ENCODE measurements at places on chromosomes 2 and 18.

GRCh38 chr2:8522687-8523086 lies 159.2 kb upstream of the ID2 start:
- DNase-seq = no peak

GRCh38 chr2:5777131-5777535 lies 84.9 kb downstream of the SOX11 start:
- no peak for DNase-seq

DNA sequence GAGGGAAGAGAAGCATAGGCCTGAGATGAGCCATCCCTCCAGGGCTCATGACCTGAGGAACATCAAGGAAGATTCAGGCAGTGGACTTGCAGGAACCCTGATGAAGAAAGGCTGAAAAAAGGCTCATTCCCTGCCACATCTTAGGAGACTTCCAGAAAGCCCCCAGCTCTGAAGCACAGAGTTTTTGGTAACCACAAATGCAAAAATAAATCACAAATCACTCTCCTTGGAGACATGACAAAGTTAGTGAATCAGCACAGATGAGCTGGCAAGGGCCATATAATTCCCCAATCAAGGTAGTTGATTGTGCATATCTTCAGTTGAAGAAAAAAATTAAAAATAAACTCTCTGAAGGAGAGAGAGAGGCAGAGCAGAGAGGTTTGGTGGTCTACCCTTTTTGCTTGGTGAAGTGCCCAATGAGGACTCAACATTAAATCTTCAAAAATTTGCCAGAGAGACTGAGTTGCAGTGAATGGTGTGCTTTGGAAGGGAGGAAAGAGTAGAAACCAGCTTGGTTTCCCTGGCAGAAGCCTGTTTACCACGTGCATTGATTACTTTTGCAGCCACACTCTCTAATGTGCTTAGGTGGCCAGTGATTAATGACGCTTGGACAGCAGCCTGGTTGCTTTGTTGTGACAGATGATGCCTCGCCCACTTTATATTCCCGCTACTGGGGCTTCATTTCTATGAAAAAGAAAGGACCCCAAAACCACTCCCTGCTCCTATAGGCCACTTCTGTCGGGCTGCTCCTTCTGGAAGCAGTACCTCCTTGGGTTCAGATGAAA lies 257.4 kb upstream of the SLC14A2 start:
- no peak for DNase-seq

- DNase-seq = no peak
Observed at GRCh38 chr18:3885209-3885792, 435.3 kb downstream of the TGIF1 start.

DNA sequence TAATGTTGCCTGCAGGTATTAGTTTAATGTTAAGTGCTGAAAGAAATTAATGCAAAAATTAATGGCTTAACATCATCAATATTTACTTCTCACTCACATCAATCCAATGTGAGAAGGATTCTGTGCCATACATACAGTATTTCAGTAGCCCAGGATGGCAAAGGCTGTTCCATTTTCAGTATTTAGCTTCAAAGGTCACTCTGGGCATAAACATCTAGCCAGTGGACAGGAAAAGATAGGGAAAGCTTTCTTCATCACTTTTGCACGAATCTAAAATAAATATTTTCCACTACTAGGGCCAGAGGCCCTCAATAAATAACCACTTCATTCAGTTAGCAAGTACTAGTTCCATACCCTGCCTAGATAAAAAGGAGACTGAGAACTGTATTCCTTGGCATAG lies 236.3 kb upstream of the VWC2L start:
- no peak for DNase-seq

GRCh38 chr18:46257366-46257765 lies 153.2 kb downstream of the HAUS1 start:
- no peak for DNase-seq

DNA sequence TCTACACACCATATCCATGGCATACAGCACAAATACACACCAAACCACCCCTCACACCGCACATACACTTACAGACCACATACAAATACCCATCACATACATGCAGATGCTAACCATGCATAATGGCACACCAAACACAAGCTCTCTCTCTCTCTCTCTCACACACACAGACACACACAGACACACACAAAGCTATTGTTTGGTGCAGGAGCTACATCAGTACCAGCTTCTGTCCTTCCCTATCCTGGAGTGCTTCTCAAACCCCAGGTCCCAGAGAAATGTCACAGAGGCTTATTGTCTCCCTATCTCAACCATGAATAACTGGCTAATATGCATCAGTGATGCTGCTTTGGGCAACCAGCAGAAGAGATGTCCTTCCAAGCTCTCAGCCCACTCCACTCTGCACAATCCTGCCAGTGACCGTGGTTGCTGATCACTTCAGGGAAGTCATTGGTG lies 36.5 kb upstream of the ST3GAL5 start:
- DNase-seq = no peak

DNA sequence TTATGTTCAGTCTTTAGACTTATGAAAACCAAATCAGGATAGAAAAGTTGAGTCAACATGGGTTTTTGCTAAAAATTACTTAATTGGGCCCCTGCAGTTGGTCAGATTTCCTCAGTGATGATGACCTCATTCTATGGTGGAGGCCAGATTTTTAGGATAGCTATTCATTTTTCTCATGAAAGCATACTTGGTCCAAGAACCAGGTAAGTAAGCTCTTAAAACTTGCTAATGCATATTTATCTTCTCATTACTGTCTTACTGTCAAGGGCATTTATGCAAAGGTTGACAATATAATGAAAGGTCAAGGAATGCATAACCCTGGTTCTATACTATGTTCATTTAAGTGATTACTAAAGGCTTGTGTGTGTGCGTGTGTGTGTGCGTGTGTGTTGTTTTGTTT lies 650.6 kb downstream of the SATB2 start:
- DNase-seq = no peak

- no peak for DNase-seq
Observed at GRCh38 chr2:185202945-185203528, 535.6 kb upstream of the FSIP2 start.

GRCh38 chr2:6186332-6187151 lies 494.4 kb downstream of the SOX11 start:
- no peak for DNase-seq

- no peak for DNase-seq
Observed at GRCh38 chr2:239189711-239190131, 211.1 kb downstream of the HDAC4 start.

- no peak for DNase-seq
Observed at GRCh38 chr2:188122985-188123384, 168.7 kb upstream of the GULP1 start.

- no peak for DNase-seq
Observed at GRCh38 chr18:67766930-67767329, 250.4 kb upstream of the DSEL start.

DNA sequence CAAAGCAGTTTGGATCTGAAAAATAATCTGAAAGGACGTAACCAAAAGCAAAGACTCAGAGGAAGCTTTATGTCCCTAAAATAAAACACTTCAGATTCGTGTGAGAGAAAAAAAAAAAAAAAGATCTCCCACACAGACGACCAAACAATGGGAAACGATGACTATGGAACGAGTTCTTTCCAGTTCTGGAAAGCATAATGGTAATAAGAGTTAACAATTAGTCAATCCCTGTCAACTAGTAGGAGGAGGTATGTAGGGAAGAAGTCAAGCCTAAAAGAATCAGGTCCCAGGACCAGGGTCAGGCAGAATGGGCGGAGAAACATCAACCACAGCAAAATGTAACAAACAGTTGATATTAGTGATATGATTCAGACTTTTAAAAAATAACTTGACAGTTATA lies 170.3 kb upstream of the SETBP1 start:
- DNase-seq = no peak

DNA sequence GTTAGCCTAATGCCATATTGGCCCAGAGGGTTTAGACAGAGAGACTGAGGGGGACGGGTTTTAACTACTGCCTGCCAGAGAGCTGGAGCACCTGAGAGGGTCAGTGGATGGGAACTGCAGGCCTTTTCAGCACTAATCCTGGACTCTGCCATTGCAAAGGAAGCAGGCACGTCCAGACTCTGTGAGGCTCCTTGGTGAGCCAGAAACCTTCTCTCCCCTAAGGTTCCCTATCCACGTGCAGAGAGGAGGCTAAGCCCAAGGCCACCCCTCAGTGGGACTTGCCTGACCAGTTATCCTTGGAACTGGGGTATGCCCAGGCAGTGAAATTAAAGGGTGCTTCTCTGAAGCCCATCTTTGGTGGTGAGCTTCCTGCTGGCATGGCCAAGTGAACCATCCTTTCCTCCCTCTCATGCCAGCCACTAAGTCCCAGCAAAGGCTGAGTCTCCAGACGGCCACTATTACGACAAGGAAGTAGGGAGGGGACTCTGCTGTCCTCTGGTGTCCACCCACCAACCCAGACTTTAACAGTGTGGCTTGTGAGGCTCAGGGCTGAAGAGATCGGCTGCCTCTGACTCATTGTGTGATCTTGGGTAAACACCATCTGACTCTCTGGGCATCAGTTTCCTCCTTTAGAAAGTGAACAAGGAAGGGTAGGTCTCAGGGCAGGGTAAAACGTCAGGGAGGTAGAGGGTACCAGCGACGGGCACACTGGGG lies 3.9 kb upstream of the MLPH start:
- DNase-seq = no peak

DNA sequence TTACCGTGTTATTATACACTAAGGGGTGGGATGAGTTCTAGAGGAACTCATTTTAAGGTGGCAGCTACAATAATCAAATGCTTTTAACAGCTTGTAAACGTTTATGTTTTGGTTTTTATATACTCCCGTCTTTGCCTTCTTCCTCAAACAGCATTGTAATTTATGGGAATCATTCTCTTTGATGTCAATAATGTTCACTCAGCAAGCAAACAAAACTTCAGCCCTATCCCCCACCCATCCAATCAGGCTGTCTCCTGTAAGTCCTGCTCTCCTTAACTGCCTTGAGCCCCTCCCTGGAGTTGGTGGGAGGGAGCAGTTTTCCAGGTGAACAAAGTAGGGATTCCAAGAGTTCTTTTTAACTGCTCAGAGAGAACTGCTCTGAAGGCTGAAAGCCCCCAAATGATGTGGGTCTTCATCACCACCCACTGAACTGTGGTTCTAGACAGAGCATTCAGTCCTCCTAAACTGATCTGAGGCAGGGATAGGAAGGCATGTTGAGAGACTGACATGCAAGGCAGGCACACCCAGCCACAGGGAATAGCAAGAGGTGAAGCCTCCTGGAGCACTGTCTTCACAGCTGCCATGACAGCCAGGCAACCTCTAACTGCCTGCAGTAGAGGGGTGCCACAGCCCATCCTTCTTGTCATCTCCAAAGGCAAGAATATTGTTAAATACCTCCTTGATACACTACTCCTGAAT lies 17.5 kb downstream of the MYO5B start:
- DNase-seq = no peak

DNA sequence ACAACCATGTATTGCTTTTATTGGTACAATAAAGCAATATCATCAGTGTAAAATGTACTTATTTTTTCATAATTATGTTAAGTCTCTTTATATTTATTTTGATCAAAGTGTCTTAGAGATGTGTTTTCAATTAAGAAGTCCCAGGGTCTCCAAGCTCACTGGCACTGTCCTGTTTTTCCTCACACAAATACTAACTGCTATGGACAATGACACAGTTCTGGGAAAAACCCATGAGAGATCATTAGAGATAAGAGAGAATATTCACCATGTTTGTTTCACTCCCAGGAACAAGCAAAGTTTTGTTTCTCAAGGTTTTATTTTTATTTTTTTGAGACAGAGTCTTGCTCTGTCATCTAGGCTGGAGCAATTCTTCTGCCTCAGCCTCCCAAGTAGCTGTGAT lies 38.7 kb downstream of the E2F6 start:
- no peak for DNase-seq

DNA sequence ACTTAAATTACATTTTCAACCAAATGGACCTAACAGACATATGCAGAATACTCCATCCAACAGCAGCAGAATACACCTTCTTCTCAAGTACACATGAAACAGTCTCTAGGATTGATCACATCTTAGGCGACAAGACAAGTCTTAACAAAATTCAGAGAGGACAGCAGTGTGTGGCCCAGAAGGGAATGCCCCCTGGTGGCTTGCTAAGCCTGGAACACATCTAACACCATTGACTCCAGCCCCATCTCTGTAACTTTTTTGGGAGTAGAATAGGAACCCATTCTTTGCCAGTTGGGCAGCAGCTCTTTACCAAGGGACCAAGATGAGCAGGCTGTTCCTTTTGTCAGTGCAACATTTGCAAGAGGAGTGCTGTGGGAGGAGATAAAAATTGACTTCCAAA lies 249.9 kb downstream of the PLCL1 start:
- no peak for DNase-seq

GRCh38 chr2:45167920-45168629 lies 158.8 kb upstream of the SIX2 start:
- no peak for DNase-seq

DNA sequence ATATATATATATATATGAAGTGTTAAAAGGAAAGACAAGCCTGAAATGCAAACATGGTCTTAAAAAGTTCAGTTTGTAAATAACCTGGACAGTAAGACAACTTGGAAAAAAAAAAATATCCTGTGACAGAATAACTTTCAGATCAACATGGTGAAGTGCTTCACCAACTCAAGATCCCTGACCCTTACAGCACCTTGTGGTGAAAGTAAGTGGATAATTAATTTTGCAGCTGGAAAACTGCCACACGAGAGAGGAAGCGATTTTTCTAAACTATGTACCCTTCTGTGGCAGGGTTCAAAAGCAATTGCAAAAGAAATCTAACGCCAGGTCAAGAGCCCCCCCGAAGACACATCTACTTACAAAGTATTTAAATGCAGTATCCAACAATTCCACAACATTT lies 95.8 kb downstream of the PAX3 start:
- DNase-seq = no peak

DNA sequence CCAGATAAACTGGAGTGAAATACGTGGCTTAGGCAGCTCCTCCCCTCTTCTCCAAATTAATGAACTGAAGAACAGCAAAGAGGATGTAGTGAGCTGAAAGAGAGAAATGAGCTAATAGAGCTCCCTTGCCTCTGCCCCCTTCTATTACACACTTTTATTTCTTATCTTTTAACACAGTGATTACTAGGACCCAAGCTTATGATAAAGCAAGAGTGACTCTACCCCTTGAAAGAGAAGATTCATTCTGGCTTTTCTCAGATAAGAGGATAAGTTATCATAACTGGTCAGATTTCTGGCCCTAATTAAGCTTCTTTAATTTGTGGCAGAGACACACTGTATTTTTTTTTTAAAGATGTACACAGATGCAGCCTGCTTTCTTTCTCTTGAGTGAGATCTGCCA lies 102.2 kb downstream of the MSTN start:
- DNase-seq = no peak

DNA sequence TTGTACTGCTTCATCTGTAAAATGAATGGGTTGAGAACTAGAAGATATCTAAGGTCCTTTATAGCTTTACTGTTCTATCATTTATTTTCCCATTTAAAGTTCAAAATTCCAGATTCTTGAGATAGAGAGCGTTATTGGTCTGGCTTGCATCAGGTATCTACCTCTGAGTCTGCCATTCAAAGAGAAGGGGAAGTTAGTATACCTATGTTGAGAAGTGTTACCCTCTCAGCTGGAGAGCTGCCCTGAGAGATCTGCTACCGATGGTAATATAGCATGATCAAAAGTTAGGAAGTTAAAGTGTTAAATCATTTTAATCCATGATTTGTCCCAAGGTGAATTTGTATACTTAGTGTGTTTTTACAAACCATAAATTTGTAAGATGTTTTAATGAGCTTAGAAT lies 7.4 kb downstream of the EPC2 start:
- no peak for DNase-seq

GRCh38 chr18:48877941-48878340 lies 72.8 kb downstream of the SMAD7 start:
- no peak for DNase-seq

Data from bone marrow (tissue), 2 donors.